Left renal cortex interstitium (tissue), 4 donors: ENCODE measurements at places on chromosomes 5 and 9.

DNA sequence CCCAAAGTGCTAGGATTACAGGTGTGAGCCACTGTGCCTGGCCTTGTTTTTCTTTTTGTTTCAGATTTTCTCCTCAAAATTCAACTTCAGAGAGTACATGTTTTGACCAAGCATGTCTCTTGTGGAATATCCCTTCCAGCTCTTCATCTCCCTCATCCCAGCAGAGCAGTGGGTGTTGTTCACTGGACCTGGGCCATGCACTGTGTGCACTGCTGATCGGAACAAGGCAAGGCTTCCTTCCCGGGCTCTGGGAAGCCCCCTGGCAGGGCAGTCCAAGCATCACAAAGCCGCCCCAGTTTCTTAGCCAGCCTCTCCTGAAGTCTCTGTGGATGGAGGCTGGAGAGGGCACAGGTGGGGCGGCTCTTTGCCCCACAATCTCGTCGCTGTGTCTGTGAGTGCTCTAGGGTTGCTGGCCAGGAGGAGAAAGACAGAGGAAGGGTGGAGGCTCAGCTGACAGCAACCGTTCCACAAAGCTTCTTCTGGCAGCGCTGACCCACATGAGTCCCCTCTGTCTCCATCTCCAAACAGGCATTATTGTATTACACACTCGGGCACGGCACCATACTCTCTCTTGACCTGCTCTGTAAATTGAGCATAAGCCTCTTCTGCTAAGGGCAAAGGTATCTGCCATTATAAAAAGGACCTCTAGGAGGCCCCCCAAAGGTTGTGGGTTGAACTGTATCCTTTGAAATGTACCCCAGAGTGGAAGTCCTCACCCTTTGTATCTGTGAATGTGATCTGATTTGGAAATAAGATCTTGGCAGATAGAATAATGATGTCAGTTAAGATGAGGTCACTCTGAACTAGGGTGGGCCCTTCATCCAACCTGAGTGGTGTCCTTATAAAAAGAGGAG lies 89.6 kb downstream of the TARS1 start:
- no peak for DNase-seq

DNA sequence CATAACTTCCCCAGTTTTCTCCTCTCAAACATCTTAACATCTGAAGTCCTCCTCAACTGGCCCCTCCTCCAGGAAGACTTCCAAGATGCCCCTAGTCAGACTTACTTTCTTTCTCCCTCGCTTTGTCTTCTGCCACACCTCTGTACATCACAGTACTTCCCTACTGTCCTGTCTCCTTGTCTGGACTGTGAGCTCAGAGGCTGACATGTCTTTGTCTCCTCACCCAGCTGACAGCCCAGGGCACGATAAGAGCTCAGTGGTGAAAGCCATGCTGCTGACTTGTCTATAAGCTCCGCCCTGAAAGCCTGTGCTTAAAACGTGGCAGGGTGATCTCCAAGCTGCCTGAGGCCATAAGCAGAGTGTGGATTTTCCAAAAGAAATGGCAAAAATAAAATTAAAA lies 33.0 kb upstream of the SLC25A51 start:
- no peak for DNase-seq

DNA sequence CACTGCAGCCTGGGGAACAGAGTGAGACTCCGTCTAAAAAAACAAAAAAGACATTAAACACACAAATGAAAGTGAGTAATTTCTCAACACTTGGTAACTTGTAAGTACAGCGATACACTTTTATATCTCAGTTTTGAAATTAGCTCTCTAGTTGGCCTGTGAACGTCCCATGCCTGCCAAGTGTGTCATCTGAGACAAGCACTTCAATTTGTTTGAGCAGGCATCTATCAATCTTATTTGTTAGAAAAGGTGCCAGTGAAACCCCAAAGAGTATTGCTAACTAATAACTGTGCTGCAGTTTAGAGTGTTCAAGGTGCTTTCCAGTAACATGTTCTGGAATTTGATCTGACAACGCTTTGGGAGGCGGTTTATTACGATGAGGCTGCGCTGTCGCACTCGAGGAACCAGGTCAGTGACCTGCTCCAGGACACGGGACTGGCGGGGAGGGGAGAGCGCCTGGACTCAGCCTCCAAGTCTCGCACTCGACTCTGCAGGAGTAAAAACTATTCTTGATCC lies 1.1 kb upstream of the SPIN1 start:
- no peak for DNase-seq

- no peak for DNase-seq
Measured at GRCh38 chr5:179821298-179822058, 773 bp downstream of the SQSTM1 start.

GRCh38 chr9:118609355-118610044 lies 759.7 kb downstream of the BRINP1 start:
- no peak for DNase-seq

DNA sequence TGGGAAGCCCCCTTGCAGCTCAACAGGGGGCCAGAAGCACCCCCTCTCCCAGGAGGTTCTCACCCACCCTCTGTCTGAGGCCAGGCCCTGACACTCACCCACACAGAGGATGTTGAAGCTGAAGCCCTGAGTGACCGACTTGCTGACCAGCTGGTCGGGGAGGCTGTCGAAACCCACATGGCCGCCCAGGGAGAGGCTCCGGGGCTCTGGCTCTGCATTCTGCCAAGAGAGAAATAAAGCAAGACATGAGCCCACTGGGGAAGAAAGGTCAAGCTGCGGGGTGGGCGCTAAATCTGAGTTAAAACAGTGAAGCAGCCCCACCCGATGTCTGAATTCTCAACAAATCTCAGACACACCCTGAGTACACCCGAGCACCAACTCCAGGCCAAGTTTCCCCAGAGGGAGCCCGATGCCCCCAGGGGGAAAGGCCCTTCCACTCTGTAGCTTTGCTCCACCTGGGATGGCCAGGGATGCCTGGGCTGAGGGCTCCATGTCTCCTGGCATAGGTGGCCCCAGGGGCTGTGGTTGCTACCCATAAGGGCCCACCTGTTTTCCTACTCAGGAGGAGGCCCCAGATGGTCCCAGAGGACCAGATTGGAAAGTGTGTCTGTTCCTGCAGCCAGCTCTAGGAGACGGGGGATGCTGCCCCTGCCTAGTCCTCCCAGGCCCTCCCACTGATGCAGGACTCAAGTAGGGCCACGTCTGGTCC lies 11.6 kb downstream of the SEPTIN8 start:
- no peak for DNase-seq

DNA sequence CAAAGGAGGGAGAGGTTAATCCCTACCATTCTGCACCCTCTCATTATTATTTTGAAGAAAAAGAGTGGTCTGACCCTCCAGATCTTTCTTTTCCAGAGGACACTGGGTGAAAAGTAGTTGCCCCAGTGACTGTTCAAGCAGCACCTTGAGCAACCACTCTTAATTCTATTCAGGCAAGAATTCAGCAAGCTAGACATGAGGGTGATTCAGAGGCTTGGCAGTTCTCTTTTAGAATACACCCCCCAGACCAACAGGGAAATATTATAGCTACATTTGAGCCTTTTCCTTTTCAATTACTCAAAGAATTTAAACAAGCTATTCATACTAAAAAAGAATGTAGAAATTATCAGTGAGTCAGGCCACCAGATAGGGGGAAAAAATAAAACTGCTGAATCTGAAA lies 178.3 kb downstream of the MRPS30 start:
- DNase-seq: no peak

GRCh38 chr9:88892724-88893123 lies 98.5 kb upstream of the S1PR3 start:
- no peak for DNase-seq

- DNase-seq: no peak
Measured at GRCh38 chr9:114235033-114235661, 79.8 kb downstream of the COL27A1 start.

- DNase-seq: no peak
Measured at GRCh38 chr9:16133556-16134227, 580.8 kb downstream of the CCDC171 start.

DNA sequence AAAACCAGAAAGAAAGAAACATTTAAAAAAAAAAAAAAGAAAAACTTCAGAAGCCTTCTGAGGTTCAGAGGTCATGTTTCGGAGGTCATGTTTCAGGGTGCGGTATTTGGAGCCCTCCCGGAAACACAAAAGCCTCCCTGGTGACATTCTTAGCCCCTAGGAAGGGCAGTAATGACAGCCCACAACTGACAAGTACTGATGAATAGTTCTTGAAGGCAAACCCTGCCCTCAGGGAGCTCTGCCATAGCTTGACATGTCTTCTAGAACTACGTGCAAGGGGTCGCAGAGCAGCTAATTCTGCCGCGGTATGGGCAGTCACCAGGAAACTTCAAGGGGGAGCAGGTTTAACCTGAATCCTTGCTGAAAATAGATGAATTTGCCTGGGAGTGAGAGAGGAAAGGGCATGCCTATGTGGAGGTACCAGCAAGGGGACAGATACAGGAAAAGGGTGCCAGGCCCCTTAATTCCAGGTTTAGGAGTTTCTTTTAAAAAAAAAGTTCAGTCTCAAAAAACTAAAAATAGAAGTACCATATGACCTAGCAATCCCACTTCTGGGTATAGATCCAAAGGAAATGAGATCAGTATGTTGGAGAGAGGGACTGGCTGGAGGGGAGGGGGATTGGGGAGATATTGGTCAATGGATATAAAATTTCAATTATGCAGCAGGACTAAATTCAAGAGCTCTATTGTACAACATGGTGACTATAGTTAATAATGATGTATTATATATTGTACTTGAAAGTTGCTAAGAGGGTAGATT lies 98.4 kb downstream of the C9orf152 start:
- no peak for DNase-seq

DNA sequence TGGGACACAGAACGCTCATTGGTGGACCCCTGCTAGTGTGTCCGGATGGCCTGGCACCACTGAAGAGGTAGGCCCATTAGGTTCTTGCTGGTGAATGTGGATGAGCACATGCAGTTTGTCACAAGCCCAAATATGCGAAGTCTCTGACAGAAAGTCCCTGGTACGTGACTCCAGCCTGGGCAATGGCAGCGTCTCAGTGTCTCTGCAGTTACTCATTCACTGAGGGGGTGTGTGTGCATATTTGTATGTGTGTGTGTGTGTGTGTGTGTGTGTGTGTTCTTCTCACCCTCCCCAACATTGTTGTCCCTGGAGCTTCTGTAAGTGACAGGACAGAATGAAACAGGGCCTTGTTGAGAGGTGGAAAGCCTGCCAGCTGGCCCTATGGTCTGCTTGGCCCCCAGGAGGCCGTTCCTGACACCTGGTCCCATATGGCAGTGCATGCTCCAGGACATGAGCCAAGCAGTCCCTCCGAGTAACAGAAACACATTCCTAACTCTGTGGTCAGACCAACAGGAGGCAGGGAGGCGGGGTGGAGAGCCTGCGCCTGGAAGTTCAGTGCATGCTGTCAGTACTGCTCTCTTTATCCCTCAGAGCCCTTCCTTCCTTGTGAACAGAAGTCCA lies 169.9 kb downstream of the SLC28A3 start:
- no peak for DNase-seq

DNA sequence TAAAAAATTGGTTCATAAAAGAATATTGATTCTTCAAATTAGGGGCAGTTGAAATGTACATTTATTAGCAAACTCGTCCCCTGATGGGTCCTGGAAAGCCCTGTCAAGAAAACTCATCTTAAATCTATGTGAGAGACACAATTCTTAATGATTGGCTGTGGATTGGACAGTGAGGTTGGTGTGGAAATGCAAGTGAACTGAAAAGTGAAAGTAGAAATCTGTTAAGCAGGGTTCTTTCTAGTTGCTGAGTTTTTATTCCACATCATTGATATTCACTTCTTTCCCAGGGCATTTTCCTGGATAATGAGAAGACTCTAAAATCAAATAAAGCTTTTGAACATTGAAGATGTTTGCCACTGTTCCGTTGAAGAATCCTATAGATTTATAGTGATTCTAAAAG lies 292.4 kb downstream of the MAST4 start:
- DNase-seq: no peak

- DNase-seq: no peak
Measured at GRCh38 chr9:33435821-33436277, 11.5 kb downstream of the AQP3 start.

- no peak for DNase-seq
Measured at GRCh38 chr9:14189578-14189977, 124.4 kb downstream of the NFIB start.

GRCh38 chr9:96487029-96487396 lies 37.0 kb downstream of the HABP4 start:
- no peak for DNase-seq

DNA sequence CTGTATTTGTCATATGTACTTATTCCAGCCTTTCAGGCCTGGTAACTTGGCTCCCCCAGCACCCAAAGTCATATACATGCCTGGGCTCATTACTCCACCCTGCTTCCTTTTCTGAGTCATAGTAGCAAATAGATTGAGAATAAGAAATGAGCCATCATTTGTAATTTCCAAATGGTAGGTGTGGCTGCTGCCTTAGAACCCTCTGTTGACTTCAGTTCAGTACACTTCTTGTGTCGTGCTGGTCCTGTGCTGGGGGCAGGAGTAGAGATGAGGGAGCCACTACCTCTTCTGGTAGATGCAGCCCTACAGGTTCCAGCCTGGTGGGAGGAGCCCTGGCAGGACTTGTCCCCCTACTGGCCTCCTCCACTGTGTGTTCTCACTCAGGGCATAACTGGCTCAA lies 11.1 kb downstream of the GM2A start:
- DNase-seq: no peak

DNA sequence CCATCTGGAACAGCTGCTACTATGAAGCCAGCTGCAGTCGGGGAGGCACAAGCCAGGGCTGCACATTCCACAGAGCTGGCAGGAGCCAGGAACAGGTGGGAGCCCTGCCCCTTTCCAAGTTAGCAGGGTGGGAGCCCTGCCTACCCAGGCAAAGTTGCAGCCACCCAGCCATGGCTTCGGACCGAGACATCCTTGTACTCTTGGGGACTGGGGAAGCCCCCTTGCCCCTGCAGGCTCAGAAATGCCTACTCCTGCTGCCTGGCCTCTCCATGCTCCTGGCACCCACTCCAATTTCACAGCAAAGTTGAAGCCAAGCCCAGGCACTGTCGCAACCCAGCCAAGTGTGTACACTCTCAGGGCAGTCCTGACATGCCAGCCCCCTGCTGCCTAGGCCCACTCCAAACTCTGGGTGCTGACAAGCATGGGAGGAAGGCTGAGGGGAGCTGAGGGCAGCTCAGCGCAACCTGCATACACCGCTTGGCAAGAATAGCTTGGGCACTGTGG lies 165.1 kb downstream of the RNF180 start:
- DNase-seq: no peak

DNA sequence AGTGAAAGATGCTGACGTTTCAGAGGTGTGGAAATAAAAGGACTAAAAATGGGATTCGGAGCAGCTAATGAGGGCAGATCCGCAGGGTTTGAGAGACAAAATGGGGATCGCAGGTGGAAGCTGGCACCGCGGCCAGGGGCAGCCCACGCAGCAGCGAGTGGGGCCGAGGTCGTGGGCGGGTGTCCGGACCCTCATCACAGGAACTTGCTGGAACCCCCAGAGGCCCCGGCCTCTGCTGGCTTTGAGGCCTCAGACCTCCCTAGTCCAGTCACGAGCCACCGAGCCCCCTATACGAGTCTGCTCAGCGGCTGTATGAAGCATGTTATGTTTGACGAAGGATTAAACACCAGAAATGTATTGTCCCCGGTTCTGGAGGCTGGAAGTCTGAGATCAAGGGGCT lies 45.8 kb upstream of the FCN1 start:
- DNase-seq: no peak

- DNase-seq: no peak
Measured at GRCh38 chr9:37801287-37801850, 772 bp downstream of the DCAF10 start.

GRCh38 chr5:174453690-174454089 lies 270.7 kb upstream of the MSX2 start:
- no peak for DNase-seq

GRCh38 chr5:138967791-138968448 lies 92.8 kb upstream of the LRRTM2 start:
- DNase-seq: no peak
